Stimulated activated CD4-positive, alpha-beta T cell treated with anti-CD3 and anti-CD28 coated beads, TNF-alpha, amount 100 ng/mL, for 24 hours (primary cell): ENCODE measurements at places on chromosomes 7 and 10.

DNA sequence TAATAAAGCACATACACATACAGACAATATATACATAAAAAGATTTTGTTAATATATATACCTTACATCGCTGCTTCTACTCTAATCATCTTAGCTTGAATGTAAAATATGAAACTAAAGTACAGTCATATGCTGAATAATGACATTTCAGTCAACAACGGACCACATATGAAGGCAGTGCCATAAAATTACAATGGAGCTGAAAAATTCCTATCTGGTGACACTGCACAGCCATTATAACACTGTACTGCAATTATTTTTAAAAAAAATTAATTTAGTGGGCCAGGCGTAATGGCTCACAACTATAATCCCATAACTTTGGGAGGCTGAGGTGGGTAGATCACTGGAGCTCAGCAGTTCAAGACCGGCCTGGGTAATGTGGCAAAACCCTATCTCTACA is 122.3 kb downstream of the JMJD1C start:
- DNase-seq: no peak

DNA sequence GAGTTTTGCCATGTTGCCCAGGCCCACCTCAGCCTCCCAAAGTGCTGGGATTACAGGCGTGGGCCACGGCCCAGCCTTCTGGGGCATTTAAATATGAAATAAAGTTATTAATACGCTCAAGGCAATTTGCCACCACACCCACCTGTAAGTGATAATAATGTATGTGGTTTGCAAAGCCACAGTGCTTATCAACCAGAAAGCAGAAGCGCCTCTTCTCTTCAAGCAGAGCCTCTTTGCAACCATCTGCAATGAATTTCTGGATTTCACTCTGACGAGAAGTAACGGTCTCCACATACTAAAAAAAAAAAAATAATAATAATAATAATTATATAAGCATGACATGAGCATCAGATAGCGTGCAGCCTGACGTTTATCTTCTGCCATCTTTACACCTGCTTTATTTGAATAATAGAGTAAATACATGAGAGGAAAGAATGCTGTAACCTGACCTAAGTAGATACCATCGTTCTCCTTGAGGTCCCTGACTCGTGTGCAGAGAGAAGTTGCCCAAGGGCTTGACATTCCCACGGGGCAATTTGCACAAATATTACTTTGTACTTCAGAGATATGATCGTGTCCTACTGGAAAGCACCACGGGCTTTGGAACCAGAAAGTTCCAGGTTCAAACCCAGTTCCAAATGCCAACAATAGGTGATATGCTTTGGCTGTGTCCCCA is 34.0 kb downstream of the BRI3 start:
- DNase-seq: no peak

- DNase-seq: no peak
Measured at GRCh38 chr10:126729314-126729870, 58.9 kb upstream of the C10orf90 start.

- no peak for DNase-seq
Measured at GRCh38 chr7:36273836-36274235, 115.8 kb upstream of the ANLN start.

- no peak for DNase-seq
Measured at GRCh38 chr7:20576166-20576660, 39.3 kb upstream of the ABCB5 start.

- no peak for DNase-seq
Measured at GRCh38 chr7:1251796-1252539, 19.3 kb downstream of the UNCX start.

- DNase-seq: no peak
Measured at GRCh38 chr10:11532306-11532705, 79.1 kb downstream of the USP6NL start.

- DNase-seq: no peak
Measured at GRCh38 chr10:114052255-114052654, 8.6 kb downstream of the ADRB1 start.

DNA sequence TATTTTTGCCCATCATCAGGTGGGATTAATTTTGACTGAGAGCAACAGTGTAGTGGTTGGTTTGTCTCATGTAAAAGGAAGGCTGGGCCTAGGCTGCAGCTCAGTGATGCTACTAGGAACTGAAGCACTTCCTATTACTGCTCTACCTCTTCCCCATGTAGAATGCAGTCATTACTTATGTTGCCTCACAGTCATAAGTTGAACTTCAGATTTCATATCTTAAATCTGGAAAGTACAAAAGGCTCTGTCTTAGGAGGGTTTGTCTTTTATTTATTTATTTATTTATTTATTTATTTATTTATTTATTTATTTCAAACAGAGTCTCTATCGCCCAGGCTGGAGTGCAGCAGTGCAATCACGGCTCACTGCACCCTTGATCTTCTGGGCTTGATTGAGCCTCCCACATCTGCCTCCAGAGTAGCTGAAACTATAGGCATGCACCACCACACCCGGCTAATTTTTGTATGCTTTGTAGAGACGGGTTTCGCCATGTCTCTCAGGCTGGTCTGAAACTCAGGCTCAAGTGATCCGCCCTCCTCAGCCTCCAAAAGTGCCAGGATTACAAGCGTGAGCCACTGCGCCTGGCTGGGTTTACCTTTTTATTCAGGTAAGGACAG is 721.7 kb upstream of the GALNT17 start:
- DNase-seq: no peak

DNA sequence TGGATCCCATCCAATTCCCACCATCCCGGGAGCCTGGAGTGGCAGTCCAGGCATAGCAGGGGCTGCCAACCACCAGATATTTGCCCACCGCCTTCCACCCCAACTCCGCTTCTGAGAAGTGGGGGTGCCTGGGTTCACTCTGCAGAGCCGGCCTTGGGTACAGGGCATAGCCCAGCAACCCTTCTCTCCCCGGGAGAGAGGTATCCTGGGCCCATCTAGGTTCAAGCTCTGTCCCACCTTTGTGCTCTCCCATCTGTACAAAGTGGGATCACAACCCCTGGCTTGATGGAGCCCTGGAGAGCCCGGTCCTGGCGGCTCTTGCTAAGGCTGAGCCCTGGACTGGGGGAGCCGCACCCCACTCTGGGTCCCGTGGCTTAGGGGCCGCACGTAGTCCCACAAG is 12.2 kb downstream of the MICALL2 start:
- DNase-seq: no peak

DNA sequence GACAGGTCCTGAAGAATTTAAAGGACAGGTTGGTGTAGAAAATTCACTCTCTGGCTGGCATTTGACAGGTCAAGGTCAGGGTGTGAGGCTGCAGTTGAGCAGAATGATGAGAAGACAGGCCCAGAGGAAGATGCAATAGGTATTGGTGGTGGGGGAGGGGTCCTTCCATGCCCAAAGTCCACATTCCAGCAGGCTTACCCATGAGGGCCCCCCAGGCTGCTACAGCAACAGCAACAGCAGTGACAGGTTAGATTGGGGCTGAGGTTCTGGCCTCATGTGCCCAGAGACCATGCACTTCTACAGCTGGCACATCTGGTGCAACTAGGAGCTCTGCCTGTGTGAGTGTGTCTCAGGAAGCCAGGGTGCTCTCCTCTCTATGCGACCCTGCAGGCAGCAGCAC is 223.5 kb upstream of the GHITM start:
- no peak for DNase-seq

GRCh38 chr10:125820701-125821100 is 2.4 kb downstream of the UROS start:
- no peak for DNase-seq

- no peak for DNase-seq
Measured at GRCh38 chr10:11886851-11887250, 63.7 kb downstream of the PROSER2 start.

- DNase-seq: peak; percentile 51
Measured at GRCh38 chr7:24981171-24981951, 1.4 kb upstream of the OSBPL3 start.

DNA sequence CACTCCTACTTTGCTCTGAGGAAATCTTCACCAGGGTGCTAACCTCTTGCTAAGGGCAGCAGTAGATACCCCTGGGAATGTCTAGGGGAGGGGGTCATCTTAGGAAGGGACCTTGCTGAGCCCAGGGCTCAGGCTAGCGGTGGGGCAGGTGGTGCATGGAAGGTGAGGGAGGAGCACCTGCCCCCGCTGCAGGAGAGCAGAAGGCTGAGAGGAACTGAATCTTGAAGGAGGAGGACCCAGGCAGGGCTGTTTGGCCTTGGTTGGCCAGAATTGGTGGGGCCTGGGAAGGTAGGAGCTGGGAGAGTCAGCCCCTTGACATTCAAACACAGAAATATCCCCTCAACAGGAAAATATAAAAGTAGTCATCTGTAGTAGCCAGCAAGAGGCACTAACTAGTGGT is 7.0 kb downstream of the CALHM3 start:
- DNase-seq: no peak

DNA sequence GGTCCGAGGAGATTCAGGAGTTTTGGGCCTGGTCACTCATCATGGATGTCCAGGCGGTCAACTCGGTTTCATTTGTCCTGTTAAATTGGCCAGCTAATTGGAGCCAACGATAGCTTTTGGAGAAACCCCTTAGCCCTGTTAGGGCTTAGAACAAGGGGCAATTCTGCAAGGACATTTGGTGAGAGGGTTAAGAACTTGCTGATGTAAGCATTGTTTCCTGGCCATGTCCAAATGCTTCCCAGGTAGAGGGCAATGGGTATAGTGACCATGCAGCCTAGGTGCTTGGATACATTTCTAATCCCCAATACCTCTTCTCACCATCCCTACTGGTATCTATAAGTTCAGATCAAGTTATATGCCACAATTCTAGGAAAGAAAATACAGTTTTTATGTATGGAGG is 131.5 kb downstream of the RPS24 start:
- no peak for DNase-seq

DNA sequence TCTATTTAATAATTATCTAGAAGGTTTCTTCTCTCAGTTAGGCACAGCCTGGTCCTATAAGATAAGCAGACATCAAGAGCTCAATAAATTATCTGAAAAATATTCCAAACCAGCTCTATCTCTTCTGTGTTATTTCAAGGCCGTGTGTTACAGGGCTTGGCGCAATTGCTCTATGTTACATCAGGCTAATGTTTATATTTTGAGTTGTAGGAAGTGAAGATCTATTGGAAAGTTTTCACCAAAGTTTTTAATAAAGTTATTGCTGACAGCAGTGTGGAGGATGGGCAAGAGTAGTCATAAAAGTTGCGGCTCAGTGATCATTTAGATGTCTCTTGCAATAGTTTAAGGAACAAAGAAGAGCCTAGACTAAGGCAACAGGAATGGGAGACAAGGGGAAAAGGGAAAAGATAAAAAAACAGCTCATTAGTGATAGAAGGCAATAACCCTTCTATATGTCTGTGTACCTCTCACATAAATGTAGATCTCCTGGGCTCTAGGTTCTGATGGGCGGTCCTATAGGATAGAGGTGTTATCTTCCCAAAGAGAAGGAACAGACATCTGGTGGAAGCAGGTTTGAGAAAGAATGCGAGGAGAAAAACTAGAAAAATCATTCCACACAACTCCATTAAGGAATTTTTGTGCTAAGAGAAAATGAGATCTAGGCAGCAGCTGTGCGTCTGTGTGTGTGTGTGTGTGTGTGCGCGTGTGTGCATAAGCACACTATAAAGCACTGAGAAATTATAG is 5.9 kb upstream of the ANKRD7 start:
- DNase-seq: no peak

DNA sequence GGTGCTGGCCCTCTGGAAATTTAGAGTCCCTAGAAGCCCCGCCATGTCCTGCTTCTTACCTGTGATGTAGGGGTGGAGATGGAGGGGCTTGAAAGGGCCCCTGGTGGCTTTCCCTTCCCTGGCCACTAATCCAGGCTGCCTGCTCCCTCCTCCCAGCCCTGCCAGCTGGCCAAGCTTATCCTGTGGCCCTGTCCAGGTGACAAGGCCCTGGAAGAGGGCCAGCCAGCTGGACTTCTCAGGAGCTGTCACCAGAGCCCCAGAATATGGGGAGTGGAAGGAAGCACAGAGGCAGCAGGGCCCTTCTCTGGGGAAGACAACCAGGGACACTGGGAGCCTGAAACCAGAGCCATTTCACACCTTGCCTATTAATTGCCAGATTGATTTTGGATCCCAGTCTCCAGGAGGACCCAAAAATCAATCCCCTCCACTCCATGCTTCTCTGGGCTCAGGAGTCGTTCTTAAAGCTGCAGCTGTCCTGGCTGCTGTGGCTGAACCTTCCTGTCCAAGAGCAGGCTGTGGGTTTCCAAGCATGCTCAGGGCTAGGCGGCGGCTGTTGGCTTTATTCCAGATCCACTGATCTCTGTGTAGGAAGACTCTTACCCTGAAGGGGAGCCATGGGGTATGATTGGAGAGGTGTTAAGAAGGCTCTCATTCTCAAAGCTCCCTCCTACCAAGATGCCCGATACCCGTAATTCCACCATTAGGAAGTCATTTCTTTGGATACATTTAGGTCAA is 52.6 kb upstream of the PCBD1 start:
- DNase-seq: no peak

- no peak for DNase-seq
Measured at GRCh38 chr7:105932835-105933477, 30.1 kb upstream of the CDHR3 start.

- DNase-seq: no peak
Measured at GRCh38 chr10:58567652-58568051, 55.0 kb downstream of the BICC1 start.

DNA sequence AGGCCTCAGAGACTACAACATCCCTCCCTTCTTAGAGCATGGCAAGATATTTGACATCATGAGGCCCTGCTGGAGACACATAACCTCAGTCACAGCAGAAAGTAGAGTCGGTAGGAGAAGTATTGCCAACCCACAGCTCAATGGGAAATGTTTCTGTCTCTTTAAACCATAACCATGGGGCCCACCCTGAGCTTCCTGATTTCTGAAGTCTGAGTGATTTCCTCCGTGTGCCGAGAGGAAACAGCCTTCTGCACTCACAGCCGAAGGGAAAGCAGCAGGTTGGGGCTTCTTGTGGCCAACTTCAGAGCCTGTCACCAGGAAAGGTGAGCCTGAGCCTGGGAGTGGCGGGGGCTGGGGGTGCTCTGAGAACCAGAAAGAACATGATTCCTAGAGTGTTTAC is at the start of gene GIMAP1:
GIMAP1 (plus strand) TSS at position 246 of the 400 bp plus-strand sequence. CDS start 2,435 bp downstream, outside the sequence.
- DNase-seq: peak; percentile 52

GRCh38 chr10:77267703-77268675 is 369.6 kb downstream of the KCNMA1 start:
- DNase-seq: no peak

DNA sequence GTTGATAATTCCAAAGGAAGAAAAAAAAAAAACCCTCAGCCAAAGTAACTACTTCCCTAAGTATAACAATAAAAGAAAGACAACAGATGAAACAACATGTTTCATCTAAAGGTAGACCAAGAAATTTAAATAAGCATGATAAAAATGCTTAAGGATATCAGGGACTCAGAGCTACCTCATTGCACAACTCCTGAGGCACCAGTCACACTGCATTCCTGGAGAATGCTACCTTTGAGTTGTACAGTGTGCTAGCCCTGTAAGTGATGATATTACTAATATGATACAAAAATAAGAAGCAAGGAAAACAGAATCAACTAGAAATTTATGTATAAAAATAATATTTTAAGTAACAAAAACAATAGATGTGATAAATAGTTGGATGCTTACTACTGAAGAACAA is 29.5 kb upstream of the C7orf33 start:
- DNase-seq: no peak

GRCh38 chr10:115936926-115937767 is 335.9 kb downstream of the GFRA1 start:
- DNase-seq: no peak
